ENCODE measurements at places on chromosomes 1 and 21.

DNA sequence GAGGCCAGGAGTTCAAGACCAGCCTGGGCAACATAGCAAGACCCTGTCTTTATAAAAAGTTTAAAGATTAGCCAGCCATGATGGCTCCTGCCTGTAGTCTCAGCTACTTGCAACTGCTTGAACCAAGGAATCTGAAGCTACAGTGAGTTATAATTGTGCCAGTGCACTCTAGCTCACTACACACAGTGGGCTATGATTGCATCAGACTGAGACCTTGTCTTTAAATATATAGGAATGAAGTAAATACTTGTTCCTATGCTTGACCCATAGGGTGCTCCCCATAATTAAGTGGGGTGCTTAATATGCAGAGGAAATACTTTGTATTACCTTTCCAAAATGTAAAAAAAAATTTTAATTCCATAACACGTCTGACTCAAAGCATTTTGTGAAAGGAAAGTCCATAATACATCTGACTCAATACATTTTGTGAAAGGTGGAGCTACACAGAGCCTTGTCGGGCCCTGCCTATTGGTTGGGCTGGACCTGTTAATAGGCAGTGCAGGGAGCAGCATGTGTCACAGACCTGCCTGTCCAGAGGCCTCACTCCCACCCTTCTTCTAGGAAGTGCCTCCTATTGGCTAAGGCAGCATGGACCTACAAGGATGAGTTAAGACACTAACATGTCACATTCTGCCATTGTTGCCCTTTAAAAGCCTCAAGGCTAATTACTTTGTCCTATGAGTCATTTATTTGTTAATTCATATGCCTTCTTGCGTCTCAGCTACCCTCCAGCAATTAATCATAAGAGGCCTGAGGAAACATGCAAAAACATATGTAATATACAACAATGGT, 33.6 kb downstream of the CD58 start:
- DNase-seq: no peak

GRCh38 chr1:8232036-8232757, 85.7 kb upstream of the SLC45A1 start:
- DNase-seq: no peak

- no peak for DNase-seq
Observed at GRCh38 chr1:209341673-209342420, 241.7 kb upstream of the CAMK1G start.

DNA sequence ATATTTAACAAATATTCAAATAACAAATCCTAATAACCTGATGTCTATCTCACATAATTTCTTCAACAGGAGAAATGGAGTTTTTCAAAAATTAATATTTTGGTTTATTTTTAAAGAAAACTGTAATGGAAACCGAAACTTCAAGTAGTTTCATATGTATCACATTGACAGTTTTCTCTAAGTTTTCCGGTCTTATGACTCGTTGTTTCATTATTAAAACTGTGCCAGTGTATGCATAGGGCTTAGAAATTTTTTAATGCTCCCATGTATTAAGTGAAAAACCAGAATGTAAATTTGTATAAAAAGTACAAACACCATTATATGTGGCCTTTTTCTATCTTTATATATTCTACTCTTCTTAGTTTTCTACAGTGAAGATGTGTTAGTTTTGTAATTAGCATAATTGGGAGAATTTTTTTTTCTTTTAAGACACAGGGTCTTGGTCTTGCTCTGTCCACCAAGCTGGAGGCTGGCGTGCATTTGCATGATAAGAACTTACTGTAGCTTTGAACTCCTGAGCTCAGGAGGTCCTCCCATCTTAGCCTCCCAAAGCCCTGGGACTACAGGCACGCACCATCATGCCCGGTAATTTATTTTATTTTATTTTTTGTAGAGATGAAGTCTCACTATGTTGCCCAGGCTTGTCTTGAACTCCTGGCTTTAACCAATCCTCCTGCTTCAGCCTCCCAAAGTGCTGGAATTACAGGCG, 43.9 kb upstream of the SAMSN1 start:
- no peak for DNase-seq

DNA sequence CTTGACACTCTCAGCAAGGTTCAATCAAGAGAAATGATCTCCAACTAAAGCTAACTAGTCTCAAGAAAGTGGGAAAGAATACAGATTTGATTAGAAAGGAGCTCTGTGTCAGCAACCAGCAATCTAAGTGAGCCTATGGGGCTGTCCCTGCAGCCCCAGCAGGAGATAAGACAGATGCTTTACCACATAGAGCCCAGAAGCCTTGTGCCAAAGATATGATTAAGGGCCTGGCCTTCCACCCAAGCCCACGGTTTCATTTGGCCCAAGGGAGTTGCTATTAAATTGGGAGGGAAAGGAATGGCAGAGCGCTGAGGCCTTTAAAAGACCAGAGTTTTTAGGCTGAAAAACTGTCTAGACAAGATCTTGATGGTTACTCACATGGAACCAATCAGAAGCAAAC, 74.8 kb downstream of the HLCS start:
- no peak for DNase-seq

GRCh38 chr1:183931646-183932271, 105.8 kb downstream of the COLGALT2 start:
- no peak for DNase-seq

- DNase-seq: no peak
Observed at GRCh38 chr1:1451696-1452364, 2.3 kb downstream of the ATAD3C start.

DNA sequence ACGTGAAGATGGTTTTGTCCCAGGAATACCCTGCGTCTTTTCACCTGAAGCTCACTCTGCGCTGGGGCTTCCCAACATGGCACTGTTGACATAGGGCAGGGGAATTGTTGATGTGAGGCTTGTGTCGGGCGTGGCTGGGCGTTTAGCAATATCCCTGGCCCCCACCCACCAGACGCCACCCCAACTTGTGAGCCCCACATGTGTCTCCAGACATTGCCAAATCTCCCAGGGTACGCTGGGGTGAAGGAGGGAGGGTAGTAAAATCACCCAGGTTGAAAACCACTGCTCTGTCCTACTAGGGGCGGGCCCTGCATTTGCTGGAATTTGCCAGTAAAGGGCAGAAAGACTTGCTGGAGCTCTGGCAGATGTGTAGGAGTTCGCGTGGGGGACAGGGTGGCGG, 36.0 kb downstream of the SPSB1 start:
- no peak for DNase-seq

DNA sequence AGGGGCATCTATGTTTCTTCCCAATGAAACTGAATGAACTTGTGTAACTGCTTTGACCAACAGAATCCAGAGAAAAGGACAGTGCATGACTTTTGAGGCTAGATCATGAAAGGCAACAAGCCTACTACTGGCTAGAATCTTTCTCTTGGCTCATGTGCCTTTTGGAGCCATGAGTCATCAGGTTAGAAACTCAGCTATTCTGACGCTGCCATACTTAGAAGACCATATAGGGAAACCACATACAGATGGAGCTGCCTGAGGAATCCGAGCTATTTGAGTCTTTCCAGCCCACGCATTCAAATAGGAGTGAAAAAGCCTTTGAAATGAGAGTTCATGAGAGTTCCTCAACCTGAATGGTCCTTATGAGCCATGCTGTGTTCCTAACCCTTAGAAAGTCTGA, 738.5 kb upstream of the CHRM3 start:
- DNase-seq: no peak

All from globus pallidus (tissue), 1 donor.